ENCODE measurements at places on chromosomes 2 and 18.

- no peak for DNase-seq
Measured at GRCh38 chr2:39383146-39383545, 53.9 kb downstream of the MAP4K3 start.

DNA sequence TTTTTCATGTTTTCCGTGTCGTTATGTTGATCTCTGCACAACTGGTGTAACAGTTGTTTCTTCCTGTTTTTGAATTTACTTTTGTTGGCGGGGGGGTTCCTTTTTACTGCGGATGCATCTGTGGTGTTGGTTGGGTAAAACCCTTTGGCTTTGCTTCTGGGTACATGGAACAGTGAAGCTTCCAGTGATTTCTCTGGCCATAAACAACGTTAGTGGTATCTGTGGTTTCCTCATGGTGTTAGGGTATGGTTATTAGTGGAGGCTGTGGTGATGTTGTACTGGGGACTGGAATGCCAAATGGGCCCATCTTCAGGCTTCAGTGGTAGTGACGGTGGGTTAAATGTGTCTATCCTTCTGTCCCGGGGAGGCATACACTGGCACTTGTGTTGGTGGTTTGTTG is 285.4 kb upstream of the ZNF804A start:
- no peak for DNase-seq

DNA sequence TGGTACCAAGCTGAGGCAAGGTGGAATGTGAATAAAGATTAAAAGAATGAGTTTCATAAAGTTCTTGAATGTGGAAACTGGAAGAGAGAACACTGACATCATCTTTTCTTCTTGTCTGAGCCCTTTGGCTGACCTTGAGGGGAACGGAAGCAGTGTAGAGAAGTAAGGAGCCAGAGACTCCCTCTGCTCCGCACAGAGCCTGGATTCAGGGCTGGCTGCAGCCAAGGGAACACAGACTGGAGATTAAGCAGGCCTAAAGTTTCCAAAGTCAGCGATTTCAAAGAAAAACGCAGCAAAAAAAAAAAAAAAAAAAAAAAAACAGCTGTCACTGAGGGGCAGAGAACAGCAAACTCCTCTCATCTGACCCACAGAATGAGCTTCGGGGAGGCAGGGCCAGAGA is 19.3 kb upstream of the ALK start:
- DNase-seq: no peak

GRCh38 chr2:239929504-239929903 is 95.6 kb downstream of the NDUFA10 start:
- DNase-seq: no peak

- no peak for DNase-seq
Measured at GRCh38 chr2:20585359-20585709, 65.6 kb downstream of the HS1BP3 start.

- no peak for DNase-seq
Measured at GRCh38 chr2:156663757-156664409, 227.7 kb downstream of the GPD2 start.

Measured in cardiac fibroblast (primary cell).